Pulmonary artery endothelial cell (primary cell): ENCODE measurements at places on chromosomes 4 and X. TPM values are rescaled to one million over a fixed set of nuclear protein-coding genes. Genes with fewer than 3 reads are reported as not detected.

DNA sequence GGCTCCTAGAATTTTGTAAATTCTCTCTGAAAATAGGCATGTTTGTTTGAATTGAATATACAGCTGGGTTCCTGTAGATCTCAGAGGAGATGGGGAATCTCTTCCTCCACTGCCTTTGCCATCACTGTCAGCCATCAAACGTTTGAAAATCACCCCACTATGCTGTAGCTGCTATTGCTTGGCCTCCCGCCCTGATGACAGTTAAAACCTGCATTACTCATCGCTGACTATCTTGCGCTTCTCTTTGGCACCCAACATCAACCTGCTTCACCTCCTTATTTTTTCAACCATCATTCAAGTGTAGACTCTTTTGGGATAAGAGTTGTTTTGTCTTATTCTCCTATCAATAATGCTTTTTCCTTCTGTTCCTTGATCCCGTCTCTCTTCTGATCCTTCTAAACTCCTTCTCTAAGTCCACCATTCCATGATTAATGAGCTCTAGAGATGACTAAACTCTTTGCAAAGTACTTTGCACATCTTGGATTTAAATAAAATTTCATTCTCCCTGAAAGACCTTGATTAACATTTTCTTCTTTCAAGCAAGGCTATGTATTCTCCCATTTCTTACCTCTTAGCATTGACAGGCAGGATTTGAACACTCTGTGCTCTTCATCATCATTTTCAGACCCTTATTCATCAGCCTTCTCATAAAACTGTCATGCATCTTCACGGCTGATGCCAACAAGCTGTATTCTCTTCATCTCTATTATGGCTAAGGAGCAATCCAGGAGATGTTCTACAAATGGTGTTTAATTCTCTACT, 133.0 kb downstream of the SNCA start:
- no peak for DNase-seq

DNA sequence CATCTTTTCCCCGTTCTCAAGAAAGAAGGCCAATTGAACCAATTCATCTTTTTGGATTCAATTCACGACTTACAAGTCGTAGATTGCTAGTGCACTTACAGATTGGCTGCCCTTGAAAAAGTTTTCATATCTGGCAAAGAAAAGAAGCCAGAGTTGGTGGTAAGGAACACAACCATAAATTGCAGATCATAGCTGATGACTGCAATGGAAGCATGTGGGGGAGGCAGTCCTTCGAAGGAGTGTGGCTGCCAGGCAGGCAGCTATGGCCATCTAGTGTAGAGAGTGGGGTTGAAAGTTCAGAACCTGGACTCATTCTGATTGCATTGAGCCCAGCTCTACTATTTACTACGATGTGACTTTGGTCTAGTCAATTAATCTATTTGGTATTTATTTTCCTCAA, 4.5 kb downstream of the GPM6A start:
- DNase-seq = no peak

DNA sequence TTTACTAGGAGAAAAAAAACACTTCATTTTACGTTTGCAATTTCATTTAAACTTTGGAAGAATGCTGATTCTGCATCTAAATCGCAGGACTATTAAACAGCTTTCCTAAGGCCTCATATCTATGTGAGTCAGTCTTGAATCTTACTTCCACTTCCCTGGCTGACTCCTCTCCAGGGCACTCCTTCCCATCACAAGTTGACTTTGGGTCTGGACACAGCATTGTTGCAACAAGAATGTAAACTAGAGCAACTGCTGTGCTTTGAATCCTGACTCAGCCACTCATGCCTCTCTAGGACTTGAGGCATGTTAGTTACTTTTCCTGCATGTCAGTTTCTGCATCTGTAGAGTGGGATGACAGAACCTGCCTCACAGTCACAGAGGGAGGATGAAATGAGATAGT, 413.8 kb downstream of the FAT4 start:
- DNase-seq = no peak

GRCh38 chr4:154622598-154622997, 10.1 kb upstream of the FGG start:
- DNase-seq = no peak

- DNase-seq = no peak
These were observed at the start of gene CHST7 for GRCh38 chrX:46573331-46573891. Gene CHST7 (plus strand): TSS chrX:46573765. CDS start chrX:46573932, 167 bp downstream.

GRCh38 chrX:38803588-38804431, 2.6 kb downstream of the MID1IP1 start:
- no peak for DNase-seq

KCNE5 gene
- 0.11 and 0.13 TPM in 2 replicates for total RNA-seq

EPHA5 gene
- total RNA-seq = not detected in 2 replicates
